Left renal cortex interstitium (tissue), 4 donors: ENCODE measurements at places on chromosomes 1 and 21.

GRCh38 chr1:178166429-178167024, 72.6 kb downstream of the RASAL2 start:
- no peak for DNase-seq

- no peak for DNase-seq
Observed at GRCh38 chr1:100624886-100625610, 87.1 kb downstream of the GPR88 start.

DNA sequence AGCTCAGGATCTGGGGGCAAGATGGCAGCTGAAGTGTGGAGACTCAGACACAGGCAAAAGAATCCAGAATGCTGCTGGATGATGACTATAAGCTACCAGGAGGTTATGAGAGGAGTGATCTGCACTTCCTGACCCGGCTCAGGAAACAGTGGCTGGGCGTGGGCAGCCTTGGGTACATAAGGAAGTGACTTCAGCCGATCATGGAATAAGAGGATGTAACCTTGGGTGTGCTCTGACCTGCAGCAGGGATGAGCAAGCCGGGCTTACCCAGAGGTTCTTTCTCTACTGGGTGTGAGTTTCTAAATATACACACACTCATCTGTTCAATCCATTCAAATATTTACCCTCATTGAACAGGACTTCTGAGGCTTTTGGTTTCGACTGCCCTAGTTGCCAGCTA, 62.7 kb downstream of the CD34 start:
- no peak for DNase-seq

DNA sequence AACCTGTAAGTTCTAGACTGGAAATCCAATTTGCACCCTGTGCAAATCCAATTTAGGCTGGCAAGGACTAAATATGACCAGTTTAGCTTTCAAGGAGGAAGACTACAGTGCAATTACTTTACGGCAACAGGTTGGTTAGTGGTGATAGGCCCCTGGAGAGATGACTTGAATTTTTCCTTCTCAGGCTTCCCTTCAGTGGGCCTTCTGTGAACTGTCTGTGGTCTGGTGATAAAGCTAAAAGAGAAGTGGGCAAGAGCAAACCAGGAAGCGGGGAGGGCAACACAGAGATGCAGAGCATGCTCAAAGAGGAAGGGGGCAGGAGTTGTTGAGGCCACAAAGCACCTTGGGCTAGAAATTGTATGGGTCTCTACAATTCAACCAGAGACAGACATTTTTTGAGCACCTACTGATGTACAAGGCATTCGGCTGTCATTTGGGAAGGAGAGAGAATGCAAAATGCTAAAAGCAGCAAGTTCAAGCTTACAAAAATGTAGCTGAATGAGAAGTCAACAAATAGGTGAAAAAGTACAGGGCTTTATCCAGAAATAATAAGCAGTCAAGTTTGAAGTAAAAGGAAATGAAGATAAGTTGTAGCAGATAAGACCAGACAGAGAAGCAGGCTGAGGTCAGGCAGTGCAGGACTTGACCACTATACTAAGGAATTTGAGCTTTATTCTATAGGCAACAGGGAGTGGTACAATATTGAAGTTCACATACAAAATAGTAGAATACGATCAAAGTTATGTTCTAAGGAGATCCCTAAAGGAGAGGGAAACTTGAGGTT, 23.9 kb downstream of the INPP5B start:
- DNase-seq: no peak

DNA sequence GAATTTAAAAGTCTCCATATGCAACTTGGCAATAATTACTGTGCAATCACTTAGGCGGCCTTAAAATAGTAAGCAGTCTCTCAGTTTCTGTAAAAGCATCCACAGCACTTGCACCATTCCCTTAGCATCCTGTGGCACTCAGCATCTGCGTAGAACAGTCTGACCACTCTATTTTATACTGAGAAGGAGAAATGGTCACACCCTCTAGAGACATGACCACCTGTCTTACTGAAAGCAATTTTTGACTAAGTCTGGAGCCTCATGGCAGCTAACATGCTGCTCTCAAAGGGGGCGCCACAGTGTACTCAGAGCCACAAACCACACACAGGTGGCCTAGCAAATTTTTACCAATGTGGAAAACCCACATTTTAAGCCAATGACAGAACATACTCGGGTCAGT, 62.0 kb downstream of the KCNK1 start:
- DNase-seq: no peak

DNA sequence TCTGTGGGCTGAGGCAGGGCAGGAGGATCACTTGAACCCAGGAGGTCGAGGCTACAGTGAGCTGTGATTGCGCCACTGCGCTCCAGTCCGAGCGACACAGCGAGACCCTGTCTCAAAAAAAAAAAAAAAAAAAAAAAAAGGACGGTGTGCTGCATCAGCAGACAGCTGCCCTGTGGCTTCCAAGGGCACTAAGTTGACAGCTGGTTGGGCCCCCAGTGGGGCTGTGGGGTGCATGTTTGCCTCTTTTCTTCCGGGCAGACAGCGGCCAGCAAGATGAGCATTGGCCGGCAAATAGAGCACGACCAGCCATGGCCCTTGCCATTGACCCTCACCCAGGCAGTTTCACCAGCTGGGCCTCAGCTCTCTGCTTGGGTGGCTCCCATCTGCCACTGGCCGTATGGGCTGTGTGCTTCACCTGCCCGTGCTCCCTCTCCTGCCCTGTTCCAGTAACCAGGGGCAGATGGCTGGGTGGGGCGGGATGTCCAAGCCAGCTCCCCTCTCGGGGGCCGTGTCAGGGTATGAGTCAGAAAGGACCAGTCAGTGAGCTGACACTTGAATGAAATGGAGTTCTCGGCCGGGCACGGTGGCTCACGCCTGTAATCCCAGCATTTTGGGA, 12.3 kb upstream of the SLC25A34 start:
- DNase-seq: no peak

- no peak for DNase-seq
Observed at GRCh38 chr1:95393434-95393833, 159.4 kb downstream of the RWDD3 start.

DNA sequence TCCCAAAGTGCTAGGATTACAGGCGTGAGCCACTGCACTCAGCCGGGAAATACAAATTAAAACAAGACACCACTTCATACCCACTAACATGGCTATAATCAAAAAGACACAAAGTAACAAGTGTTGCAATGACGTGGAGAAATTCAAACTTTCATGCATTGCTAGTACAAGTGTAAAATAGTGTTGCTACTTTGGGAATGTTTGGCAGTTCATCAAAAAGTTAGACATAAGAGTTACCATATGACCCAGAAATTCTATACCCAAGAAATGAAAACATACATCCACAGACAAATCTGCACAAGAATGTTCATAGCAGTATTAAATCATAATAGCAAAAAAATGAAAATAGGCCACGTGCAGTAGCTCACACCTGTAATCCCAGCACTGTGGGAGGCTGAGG, 16.4 kb downstream of the FOXJ3 start:
- DNase-seq: no peak

DNA sequence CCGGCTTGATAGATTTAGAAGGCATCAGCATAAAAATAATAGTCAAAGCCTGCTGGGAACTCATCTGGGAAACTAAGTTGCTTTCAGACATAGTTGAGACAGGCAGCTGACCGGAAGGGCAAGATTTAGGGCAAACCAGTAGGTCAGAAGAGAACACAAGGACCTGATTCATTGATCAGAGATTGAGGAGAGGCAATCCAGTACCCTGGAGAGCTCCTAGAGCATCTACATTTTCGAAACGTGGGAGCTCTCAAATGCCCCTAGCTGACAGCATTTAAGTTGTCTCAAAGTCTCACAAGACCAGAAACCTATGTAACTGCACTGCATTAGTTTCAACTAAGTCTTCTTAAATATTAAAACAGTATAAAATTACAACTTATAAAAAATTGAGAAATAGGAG, 22.9 kb upstream of the MTF2 start:
- no peak for DNase-seq

GRCh38 chr1:160629286-160630210, 17.3 kb downstream of the SLAMF1 start:
- DNase-seq: no peak

DNA sequence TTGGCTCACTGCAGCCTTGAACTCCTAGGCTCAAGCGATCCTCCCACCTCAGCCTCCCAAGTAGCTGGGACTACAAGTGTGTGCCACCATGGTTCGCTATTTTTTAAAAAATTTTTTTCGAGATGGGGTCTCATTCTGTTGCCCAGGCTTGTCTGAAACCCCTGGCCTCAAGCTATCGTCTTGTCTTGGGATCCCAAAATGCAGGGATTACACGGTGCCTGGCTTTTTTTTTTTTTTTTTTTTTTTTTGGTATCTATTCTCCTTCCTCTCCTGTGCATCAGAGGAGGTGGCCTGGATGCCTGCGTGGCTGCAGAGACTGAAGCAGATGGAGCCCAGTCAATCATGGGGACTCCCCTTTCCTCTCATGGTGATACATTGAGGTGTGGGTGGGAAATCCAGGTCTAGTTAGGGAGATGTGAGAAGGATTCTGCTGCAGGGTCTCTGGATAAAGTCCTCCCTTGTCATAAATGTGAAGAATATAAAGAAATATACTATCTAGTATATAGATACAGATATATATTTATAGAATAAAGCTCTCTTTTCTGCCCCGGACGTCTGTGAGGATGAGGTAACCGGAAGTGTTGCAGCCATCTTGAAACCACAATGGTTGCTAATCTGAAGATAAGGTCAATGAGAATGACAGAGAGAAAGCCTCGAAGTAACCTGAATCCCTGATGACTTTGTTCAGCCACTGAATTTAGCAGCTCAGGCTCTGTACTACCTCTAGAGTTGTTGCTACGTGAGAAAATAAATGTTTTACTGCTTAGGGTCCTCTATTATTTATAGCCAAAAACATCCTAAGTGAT, 19.5 kb upstream of the RGSL1 start:
- DNase-seq: no peak

GRCh38 chr1:116286541-116286971, 86.5 kb upstream of the ATP1A1 start:
- DNase-seq: no peak

DNA sequence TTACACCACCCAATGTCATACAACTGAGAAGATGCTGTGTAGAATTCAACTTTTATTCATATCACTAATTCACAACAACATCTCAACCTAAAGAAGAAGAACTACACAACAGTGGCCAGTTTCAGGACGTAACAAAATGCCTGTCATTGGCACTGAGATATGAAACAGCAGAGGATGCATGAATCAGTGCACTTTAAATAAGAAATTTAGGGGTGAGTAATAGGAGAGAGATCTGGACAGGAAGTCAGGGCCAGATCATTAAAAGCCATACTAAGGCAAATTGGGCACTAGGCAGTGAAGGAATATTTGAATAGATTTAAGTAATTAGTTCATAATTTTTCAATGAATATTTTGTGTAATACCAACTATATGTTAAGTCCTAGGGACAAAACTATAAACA, 510.5 kb downstream of the PLPP3 start:
- no peak for DNase-seq

DNA sequence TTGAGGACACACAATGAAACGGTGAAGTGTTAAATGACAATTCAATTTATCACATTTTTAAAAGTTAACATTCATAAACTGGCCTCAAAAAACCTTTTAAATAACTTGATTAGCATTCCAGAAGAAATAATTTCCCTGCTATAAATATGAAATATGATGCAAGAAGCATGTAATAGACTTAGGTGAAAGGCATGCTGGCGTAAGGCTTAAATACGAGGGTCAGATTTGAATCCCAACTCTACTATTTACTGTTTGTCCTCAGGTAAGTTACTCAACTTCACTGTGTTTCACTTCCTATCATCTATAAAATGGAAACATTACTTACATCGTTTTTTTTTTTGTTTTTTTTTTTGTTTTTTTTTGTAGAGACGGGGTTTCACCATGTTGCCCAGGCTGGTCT, 40.8 kb downstream of the EPRS1 start:
- no peak for DNase-seq
